ENCODE measurements at places on chromosomes 2 and 18.

DNA sequence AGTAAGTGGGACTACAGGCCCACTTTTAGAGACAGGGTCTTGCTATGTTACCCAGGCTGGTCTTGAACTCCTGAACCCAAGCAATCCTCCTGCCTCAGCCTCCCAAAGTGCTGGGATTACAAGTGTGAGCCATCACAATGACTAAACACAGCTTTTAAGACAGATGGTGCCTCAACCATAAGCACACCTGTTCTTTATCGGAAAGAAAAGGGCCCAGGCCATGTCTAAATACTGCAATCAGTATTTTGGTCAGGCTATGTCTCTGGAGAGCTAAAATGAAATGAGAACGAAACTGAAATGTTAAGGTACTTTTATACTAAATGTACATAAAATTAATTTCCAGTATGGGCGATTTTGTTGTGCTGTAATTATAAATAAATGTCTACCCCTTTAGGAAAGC is 69.5 kb upstream of the SPTBN1 start:
- DNase-seq, result no peak

- no peak for DNase-seq
Measured at GRCh38 chr2:189088591-189089205, 90.9 kb downstream of the COL5A2 start.

- DNase-seq, result no peak
Measured at GRCh38 chr2:236894791-236895190, 190.9 kb upstream of the COPS8 start.

DNA sequence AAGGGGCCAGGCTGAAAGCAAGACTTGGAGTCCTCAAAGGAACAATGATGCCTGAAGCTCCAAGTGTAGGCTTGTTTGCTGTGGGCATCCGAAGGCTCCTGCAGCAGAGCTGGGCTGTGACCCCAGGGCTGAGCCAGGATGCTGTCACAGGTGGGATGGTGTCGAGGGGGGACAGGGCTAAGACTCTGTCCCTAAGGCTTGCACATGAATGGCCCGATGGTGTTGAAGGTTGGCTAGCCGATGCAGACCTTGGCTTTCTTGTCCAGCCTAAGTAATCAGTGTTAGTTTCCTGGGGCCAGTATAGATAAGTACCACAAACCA is 251.0 kb downstream of the NDUFA10 start:
- no peak for DNase-seq

DNA sequence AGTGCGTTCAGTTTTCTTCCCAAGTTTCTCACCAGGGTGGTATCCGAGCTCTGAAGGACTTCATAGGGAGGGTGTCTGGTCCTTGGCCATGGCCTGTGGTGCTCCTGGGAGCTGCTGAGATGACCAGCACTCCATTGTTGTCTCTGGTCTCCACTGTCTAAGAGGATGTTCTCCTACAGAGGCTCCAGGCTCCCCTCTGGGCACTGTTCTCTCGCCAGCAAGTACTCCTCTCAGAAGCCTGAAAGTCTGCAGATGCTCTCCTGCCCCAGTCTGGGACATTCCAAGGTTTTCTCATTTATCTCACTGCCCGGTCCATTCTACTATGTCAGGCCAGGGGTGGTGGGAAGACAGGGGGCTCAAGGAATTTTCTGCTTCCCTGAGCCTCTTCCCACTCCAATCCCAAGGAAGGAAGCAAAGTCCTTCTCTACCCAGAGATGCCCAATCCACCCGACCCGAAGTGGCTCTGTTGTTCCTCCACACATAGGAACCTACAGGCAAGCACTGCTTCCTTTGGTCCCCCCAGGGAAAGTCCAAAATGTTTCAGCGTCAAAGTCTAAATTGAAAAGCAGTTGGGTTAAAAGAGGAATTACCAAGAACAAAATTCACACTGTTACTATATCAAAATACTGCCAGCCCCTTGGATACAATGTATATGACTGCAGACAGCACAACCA is 110.5 kb downstream of the GYPC start:
- DNase-seq, result no peak

- no peak for DNase-seq
Measured at GRCh38 chr2:55718165-55719008, 24.7 kb upstream of the PNPT1 start.

DNA sequence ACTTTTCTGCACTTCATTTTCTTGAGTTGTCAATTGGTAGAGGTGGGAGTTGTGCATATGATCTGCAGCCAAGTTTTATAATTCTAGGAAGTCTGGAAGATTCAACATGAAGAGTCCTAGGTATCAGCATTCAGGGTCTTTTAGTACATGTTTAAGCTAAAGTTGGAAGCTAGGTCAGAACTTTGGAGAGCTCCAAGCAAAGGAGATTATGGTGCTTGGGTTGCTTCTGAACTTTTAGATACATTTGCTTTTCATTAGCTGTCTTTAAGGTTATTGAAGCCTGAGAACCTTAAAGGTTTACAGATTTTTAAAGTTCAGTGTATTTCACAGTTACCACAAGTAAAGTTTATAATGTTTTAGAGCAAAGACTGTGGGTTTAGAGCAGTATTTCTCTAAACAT is 85.5 kb downstream of the EPC2 start:
- DNase-seq, result no peak

- DNase-seq, result no peak
Measured at GRCh38 chr2:217908544-217908943, 94.3 kb downstream of the TNS1 start.

GRCh38 chr2:26410764-26411243 is 9.1 kb downstream of the DRC1 start:
- DNase-seq, result no peak

GRCh38 chr18:60746919-60747318 is 374.3 kb upstream of the MC4R start:
- no peak for DNase-seq

DNA sequence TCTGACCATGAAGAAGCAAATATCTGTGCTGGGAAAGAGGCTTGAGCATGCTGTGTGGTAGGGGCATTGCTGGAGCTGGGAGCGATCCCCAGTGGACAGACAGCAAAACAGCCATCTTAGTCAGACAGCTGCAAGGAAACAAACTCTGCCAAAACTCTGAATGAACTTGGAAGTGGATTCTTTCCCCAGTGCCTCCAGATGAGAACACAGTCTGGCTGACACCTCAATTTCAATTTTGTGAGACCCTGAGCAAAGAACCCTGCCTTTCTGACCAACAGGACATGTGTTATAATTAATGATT is 23.2 kb upstream of the FAP start:
- no peak for DNase-seq

DNA sequence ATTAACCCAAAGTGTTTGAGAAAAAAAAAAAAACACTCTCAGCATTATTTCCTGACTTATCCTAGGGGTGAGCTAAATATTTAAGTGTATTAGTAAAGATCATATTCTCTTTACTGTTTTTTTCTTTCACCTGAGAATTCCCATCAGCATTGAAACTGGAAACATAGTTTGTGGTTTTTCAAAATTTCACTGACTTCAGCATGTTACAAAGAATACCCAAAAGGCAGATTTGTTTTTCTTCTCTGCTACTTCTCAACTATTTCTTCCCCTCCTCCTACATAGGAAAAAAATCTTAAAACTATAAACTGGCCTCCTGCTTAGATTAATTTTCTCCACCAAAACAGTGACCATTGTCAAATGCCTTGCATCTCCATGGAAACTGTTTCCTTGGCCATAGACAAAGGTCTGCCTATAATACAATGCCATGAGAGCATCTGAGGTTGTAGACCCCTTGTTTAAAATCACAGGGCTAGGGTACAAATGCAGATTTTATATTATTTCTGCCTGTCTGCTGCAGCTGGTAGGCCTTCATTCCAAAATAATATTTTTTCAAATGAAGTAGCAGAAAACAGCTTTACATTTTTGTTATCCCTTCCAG is 179.7 kb upstream of the GALNT5 start:
- DNase-seq, result no peak

DNA sequence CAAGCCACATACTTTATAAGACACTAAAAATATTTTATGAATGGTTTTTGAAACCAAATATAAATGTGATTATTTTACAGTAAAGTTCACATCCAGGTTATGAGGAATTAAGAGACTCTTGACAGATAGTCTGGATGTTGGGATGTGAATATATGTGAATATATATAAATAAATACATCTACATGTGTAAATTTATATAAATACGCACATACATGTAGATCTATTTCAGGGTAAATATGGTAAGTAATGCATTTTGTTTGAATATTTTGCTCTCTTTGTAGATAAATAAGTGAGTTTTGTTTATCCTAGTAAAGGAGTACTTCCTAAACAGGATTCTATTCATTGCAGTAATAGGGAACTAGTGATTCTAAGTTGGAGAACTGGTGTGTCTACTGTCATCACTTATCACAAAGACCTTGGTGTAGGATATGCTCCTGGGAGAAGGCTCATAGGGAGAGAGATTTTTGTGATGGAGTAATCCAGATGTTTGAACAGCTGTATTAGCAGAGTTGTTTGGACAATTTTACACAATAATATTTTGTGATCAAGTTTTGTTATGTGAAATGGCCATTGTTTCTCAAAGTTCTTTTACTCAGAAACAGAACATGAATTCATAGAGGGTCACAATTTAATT is 60.2 kb upstream of the NT5C1B start:
- no peak for DNase-seq

DNA sequence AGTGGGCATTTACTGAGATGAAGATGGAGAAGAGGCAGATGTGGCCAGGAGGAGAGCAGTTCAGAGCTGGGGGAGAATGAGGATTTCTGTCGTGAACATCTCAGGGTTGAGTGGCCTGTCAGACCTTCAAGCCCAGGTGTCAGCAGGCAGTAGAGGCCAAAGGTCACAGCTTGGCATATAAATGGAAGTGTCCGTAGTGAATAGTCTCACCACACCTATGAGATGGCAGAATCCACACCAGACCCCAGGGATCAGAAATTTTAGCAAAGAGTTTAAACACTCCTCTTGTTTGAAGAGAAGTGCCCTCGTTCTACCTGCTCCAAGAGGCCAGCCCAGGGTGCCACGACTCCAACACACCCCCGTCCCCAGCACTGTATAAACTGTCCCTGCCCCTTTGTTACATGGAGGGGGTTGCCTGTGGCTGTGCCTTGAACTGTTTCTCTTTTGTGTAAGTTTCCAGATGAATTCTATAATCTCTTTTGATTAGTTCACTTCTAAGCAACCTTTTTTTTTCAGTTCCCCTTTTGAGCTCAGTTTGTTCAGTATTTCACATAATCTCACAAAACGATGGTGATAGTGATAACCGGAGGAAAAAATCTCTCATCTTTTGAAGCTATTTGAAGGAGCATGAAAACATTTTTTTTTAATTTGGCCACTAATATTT is 69.0 kb upstream of the TTC39C start:
- DNase-seq, result no peak

Data from NCI-H1436 treated with DMSO at 0.1 percent for 48 hours (cell line).